ENCODE measurements at places on chromosomes 6 and 20. TPM values are rescaled to one million over a fixed set of nuclear protein-coding genes. Genes with fewer than 3 reads are reported as not detected.

NT5E gene
- 0.33 TPM for total RNA-seq

OXT gene
- total RNA-seq, result 0.64 TPM

NKAIN2 gene
- 0.29 TPM for total RNA-seq

- DNase-seq, result no peak
Measured at GRCh38 chr6:146813554-146813953, 214.8 kb downstream of the ADGB start.

DNA sequence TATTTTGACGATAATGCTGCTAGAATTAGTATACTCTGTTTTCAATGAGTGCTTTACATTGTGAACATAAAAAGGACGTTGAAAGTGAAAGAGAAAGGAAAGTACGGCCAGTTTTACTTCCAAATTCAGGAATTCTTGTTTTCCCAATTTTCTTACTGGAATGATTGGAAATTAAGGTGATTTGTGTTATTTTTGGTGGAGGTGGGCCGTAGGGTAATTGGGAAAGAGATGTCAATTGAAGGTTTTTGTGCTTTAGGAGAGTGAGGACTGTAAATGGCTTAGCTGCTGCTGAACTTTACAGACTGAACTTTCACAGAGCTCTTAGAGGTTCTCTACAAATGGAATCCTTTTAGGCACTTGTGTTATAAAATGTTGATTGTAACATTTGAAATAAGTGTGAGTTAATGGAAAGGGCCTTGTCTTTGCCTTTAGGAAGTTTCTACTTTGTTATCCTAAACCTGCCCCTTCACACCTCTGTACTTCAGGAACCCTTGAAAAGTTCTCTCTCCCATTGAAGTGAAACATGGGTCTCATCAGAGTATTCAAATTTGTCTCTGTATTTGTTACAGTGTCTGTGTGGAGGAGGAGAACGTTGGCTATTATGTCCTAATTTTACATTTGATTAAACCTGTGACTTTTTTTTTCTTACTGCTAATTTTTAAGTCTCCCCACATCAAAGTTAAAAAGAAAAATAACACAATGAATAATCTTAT, 256.4 kb downstream of the ARID1B start:
- no peak for DNase-seq

DNA sequence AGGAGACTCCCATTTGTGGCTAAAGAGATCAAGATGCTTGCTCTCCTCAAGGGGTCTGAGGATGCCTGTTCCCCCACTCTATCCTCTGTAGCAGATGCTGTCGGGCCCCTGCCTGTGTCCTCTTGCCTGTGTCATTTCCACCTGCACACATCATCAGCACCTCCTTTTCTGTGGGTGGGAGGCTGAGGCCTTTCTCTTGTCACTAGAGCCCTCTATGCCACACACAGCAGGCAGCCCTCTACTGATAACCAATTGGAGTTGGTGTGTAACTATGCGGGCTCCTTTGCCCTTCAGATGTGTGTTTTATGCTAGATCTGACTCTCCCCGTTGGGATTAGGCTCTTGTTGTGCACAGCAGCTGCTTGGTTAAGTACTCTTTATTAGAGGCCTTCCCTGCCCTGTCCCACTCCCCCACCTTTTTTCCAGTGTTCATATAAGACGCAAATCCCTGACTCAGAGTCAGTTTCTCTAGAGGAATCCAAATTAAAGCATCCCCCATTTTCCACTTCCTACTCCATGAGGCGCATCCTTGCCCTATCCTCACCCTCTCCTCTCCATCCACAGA, 7.7 kb downstream of the TREML2 start:
- DNase-seq, result no peak

- no peak for DNase-seq
Measured at GRCh38 chr6:39614393-39614950, 110.7 kb downstream of the KIF6 start.

DNA sequence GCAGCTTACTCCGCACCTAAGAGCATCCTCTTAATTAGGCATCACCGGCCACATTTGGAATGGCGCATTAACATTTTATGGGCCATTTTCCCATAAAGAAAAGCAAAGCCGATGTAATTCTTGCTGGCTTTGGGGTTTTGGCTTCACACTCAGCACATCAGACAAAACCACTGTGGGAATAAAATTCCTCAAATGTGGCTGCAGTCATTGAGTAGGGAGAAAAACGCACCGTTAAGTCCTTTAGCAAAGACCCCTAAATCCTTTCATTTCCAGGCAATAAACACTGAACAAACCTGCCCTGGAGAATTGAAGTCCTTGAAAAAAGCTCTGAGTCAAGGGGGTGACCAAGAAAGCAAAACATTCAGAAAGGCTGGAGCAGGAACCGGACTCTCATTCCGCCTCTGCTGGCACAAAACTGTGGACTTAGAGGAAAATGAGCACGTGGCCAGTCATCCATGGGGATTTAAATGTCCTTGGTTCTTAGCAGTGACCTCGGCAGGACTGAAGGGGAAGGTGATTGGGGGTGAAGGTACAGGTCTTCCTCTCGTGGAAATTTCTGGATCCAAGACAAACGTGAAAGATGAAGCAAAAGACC, 102.9 kb downstream of the CDH4 start:
- no peak for DNase-seq

DNA sequence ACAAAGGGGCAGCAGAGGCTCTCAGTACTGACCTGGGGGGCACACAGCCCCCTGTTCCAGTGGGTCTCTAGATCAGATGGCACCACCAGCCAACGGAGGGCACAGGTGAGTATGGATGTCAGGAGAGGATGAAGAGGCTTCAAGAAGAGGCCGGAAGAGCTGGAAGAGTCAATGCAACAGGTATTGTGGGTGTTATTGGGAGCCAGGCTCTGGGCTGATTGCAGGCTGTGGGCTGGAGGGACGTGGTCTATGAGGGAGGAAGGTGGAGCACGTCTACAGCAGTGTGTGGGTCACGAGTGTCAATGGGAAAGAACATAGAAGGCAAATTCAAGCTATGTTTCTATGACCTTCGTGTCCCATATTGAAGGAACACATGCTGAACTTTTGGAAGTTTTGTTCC, 18.8 kb upstream of the TAGAP start:
- DNase-seq, result no peak
